ENCODE measurements at places on chromosomes 13 and 19.

- DNase-seq, result no peak
Observed at GRCh38 chr13:27973961-27974662, 5.0 kb upstream of the CDX2 start.

- DNase-seq, result no peak
Observed at GRCh38 chr19:14187561-14187960, 18.4 kb downstream of the ADGRL1 start.

- DNase-seq, result no peak
Observed at GRCh38 chr13:54511366-54511765, 1482.8 kb downstream of the OLFM4 start.

GRCh38 chr13:41842036-41842620 is 118.8 kb downstream of the VWA8 start:
- no peak for DNase-seq

DNA sequence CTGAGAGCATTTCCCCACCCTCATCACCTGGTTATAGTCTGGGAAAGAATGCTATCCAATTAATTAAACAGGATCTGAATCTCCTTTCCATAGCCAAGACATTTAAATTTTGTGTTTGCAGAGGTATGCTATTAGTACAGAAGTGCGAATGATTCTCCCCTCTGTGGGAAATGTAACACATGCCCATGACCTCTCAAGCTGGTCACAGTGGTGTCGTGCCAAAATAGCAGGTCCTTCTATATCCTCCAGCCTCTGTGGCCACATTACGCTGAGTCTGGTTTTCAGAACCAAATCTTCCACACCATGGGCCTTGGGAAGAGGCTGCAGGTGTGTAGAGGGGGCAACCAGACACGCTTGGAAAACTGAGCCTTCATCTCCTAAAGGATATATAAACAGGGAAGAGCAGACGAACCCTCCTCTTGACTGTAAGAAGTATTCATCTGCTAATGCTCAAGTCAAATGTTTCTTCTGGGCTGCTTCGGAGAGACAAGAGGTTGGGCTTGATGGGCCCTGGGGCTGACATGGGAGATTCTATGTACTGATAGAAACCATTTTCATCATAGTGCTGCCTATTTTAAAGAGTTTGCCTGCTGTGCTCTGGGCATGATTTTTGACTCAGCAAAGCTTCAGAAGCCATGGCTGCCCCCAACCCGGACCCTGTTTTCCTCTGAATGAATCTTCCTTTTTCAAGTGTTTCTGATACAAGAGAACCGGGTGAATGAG is 197.6 kb downstream of the DNAJC15 start:
- DNase-seq, result no peak

DNA sequence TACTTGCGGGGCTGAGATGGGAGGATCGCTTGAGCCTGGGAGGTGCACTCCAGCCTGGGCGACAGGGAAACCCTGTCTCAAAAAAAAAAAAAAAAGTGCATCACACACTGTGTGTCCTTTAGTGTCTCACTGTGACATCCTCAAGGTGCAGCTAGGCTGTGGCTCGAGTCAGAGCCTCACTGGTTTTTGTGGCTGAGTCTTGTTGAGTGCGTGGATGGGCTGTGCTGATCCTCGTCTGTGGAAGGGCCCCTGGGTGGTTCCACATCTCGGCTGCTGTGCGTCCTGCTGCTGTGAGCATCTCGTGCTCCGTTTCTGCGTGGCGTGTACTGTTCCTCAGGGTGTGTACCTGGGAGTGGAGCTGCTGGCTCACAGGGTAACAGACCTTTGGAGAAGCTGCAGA is 11.2 kb downstream of the STK11 start:
- no peak for DNase-seq

- DNase-seq, result no peak
Observed at GRCh38 chr19:1512671-1513498, at the start of gene ADAMTSL5. Gene ADAMTSL5, minus strand, starts transcription at chr19:1513019. Its CDS starts 2,076 bp downstream, at chr19:1510943.

GRCh38 chr19:8902520-8902919 is 70.3 kb downstream of the MBD3L1 start:
- no peak for DNase-seq

DNA sequence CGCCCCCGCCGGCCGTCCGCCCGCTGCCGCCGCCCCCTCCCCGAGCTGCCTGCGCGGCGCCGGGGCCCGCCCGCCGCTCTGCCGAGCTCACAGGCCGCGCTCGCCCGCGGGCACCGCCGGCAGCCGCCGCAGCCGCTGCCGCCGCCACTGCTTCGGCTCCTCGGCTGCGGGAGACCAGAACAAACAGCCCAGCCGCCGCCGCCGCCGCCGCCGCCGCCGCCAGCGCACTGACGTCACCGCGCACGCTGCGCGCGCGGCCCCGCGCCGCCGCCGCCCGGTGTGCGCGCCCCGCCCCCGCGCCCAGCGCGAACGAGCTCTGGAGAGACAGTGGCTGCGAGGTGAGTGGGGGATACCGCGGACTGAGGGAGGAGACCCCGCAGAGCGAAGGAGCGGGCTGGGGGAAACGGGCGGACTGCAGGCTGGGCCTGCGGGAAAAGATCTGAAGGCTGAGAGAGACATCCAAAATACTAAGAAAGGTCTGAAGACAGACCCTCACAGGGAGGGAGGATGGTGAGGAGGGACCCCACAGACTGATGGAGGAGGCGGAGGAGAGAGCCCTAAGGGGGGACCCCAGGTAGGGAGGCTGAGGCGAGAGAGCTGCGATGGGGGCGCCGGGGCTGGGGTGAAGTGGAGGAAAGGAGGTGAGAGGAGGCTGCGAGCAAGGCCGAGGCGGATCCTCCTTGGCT is at the start of gene BRD4:
TSS of gene BRD4 (minus strand) at position 229 of the 686 bp plus-strand sequence. CDS start 59,440 bp downstream, outside the sequence.
- no peak for DNase-seq
